ENCODE measurements at places on chromosomes 16 and 17.

GRCh38 chr17:66727634-66728570 is 107.0 kb upstream of the CACNG5 start:
- DNase-seq, result peak; percentile 17

DNA sequence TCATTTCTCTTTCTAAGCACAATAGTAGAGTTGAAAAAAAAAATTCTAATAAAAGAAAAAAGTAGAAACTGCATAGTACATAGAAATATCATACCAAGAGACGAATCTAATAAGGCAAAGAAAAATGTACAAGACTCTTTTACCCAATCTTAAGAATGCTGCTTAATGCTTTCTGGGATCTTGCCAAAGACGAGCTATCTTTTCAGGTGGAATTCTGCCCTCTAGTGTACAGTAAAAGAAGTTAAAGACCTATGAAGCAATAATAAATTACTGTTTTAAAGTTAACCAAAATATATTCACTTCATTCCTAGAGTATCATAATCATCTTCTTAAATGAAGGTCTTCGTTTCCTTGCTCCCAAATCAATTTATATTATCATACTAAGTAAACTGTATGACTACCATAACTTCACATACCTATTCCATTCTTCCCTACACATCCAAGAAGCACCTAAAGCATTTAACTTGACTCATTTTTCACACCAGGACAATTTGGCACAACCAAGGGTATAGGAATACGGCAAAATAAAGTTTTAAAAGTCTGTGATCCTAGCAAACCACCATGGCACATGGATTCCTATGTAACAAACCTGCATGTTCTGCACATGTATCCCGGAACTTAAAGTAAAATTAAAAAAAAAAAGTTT is 47.7 kb downstream of the CFDP1 start:
- peak; percentile 73 for DNase-seq

- no peak for DNase-seq
Measured at GRCh38 chr17:16003841-16004240, 4.2 kb downstream of the TTC19 start.

GRCh38 chr16:73347500-73348375 is 299.8 kb upstream of the ZFHX3 start:
- DNase-seq, result no peak

GRCh38 chr17:76736349-76737081 is 616 bp downstream of the SRSF2 start:
- DNase-seq, result peak; percentile 74

All from inflammatory macrophage treated with lipopolysaccharide for 4 hours (primary cell).